Tibial artery (tissue), 4 donors: ENCODE measurements at places on chromosomes 16 and 17.

DNA sequence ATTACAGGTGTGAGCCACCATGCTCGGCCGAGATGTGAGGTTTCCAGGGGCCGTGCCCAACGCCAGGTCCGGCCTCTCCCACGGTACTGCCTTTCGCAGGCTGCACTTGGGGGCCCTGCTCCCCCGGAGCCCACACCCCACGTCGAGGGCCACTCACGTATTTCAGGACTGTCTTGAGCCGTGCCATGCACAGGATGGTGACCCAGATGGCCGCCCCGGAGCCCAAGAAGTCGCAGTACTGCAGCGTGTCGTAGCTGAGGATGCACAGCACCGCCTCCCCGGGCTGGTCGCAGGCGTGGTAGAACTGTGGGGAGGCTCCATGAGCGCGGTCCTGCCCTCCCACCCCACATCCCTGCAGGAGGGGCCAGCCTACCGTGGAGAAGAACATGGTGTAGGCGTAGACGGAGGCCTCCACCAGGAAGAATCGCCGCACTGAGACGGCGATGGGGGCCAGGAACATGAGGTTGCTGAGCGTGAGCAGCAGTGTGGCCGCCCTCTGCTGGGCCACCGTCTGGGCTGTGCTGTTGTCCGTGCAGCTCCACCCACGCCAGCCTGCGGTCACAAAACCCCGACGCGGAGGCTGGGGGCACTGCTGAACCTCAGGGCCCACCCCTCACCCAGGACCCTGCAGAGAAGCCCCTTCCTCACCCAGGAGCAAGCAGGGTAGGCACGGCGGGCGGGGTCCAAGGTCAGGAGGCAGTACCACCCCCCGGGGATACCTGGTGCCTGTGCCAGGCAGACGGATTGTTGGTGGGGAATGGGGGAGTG is 3.7 kb upstream of the MRPL28 start:
- no peak for DNase-seq

GRCh38 chr16:86491640-86492023 is 18.7 kb upstream of the FOXF1 start:
- no peak for DNase-seq

GRCh38 chr16:74052016-74052415 is 244.6 kb upstream of the PSMD7 start:
- DNase-seq, result no peak

GRCh38 chr17:17751489-17752088 is 70.3 kb downstream of the RAI1 start:
- DNase-seq, result no peak

DNA sequence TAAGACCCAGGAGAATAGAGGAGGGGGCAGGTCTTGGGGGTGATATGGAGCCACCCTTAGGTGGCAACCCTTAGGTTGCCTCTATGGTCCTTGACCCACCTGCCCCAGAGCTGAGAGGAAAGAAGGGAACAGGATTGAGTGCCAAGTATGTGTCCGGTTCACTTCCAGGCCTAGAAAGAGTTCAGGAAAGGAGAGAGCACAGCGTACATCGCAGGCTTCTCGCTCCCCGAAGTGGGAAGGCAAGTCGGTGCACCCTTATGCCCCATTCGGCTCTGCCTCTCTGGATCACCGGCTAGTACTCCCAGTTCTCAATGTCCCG is 631 bp downstream of the SP6 start:
- DNase-seq, result no peak

DNA sequence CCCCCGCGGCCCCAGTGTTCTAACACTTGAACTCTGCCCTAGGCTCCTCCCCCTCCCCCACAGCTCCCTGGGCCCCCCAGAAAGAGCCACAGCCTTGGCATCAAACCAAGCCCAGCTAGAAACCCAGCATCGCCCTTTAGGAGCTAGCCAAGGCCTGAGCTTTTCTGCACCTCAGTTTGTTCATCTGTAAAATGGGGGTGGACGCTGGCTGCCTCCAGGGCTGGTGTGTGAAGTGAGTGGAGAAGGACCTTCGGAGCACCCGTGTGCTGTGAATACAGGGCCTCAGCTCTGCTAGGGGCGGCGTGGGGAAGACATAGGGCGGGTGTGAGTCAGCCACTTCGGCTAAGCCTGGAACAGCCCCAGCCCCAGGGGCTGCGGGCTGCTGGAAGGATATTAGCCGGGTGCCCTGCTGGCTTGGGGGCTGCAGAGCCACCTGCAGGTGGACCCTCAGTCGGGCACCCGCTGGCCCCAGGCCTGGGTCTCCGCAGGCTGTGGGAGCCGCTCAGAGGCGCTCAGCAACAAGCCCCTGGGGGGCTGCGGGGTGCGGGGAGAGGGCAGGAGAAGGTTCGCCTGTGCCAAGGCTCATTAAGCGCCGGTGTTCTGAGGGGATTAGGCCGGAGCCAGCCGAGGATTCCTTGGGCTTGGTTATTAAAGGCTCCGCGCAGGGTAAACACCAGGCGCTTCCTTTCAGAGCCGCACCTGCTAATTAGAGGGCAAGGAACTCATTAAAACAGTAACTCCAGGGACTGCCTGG is 217.0 kb upstream of the CIBAR2 start:
- no peak for DNase-seq

GRCh38 chr17:9666461-9667050 is 21.2 kb downstream of the USP43 start:
- no peak for DNase-seq
